Thymus (tissue), 14 donors: ENCODE measurements at places on chromosomes 7 and 10. TPM values are rescaled to one million over a fixed set of nuclear protein-coding genes. Genes with fewer than 3 reads are reported as not detected.

Gene TMEM176A
- total RNA-seq: 11.0 TPM

Gene PRRT4
- total RNA-seq: 0.28 TPM

GRCh38 chr7:1228545-1229201 is 4.0 kb upstream of the UNCX start:
- H3K36me3 ChIP-seq: no peaks in the 10 kb centered on the region
- peaks cover 94% of the 10 kb centered on the region for H3K27me3 ChIP-seq
- H3K4me3 ChIP-seq: no peak overlapping the region
- H3K4me1 ChIP-seq: no peaks in the 10 kb centered on the region
- no peak for DNase-seq

- H3K4me3 ChIP-seq: no peak overlapping the region
- H3K27ac ChIP-seq: no peak overlapping the region
- peaks cover 12% of the 10 kb centered on the region for H3K27me3 ChIP-seq
- no peaks in the 10 kb centered on the region for H3K36me3 ChIP-seq
- H3K4me1 ChIP-seq: no peaks in the 10 kb centered on the region
These were observed 16.5 kb upstream of the TLX1 start for GRCh38 chr10:101114646-101115045.

- DNase-seq: no peak
- no peak overlapping the region for H3K4me3 ChIP-seq
- H3K4me1 ChIP-seq: no peaks in the 10 kb centered on the region
- no peaks in the 10 kb centered on the region for H3K27me3 ChIP-seq
- H3K27ac ChIP-seq: no peak overlapping the region
These were observed 22.5 kb downstream of the HHEX start for GRCh38 chr10:92712016-92712889.

DNA sequence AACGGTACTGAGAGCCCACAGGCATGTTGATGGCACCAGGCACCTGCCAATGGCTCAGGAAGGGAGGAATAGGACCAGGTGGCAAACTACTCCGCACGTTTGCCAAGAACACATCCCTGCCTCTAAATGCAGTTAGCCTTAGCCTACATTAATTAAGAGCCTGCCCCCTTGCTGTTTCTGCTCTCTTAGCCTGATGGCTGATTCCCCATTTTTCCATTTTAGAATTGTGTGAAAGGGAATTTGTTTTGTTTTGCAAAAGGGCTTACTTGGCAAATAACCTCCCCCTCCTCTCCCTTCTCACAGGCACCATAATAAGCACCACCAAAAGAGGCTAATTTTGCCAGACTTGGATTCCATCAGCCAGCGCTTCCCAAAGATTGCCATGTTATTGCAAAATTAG is 1203.2 kb downstream of the SORCS3 start:
- H3K4me1 ChIP-seq: no peaks in the 10 kb centered on the region
- H3K27ac ChIP-seq: no peak overlapping the region
- DNase-seq: no peak
- H3K27me3 ChIP-seq: no peaks in the 10 kb centered on the region
- no peaks in the 10 kb centered on the region for H3K36me3 ChIP-seq

DNA sequence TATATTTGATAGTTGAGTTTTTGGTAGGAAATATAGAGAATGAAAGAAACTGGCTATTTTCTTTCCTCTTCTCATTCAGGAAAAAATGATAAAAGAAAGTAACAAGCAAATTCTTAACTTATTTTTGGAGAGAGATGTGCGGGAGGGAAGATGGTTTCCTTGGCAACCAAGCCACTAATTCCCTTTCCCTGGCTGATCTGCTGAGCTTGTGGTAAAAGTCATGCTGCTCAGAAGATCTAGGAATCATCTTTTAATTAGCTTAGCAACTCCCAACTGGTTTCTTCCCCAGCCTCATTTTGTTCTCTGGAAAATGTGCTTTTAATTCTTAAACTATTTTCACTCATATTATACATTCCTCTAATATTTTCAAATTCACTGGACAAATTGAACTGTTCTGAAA is 11.8 kb downstream of the UROS start:
- H3K36me3 ChIP-seq: peaks cover 9% of the 10 kb centered on the region
- no peak overlapping the region for H3K27ac ChIP-seq
- H3K4me1 ChIP-seq: no peaks in the 10 kb centered on the region
- no peak for DNase-seq
